Stomach (tissue), 19 donors: ENCODE measurements at places on chromosomes 7 and 10. TPM values are rescaled to one million over a fixed set of nuclear protein-coding genes. Genes with fewer than 3 reads are reported as not detected.

GRCh38 chr10:103442031-103442461 lies 10.1 kb downstream of the CALHM2 start:
- no peak overlapping the region for H3K27ac ChIP-seq
- H3K36me3 ChIP-seq, result peaks cover 100% of the 10 kb centered on the region
- H3K27me3 ChIP-seq, result no peaks in the 10 kb centered on the region
- DNase-seq, result no peak
- H3K4me1 ChIP-seq, result peaks cover 20% of the 10 kb centered on the region

DNA sequence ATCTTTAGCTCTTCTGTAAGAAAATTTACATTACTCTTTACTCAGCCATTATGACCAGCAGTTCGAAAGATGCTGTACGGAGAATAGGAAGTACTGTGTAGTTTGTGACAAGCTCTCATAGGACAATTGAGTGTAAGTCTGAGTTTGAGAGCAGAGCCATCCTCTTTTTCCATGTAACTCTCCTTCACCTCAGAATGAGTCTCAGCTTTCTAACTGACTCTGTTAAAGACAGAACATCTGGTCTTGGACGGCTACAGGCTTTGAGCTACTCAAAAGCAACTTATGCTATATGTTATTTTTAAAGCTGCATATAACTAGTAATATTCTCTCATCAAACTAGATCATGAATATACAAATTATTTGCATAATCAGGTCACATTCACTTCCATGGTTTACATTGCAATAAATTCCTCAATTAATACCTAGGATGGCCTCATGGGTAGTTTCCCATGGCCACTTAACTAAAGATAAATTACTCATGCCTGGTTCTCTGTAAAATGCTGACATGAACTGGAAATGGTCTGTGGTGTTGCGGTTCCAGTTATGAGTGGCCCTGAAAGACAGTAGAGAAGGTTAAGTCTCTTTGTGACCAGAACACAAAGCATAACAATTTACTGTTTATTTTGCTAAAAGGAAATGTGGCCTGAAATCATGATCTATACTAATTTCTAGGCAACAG lies 358.7 kb downstream of the PHF14 start:
- no peaks in the 10 kb centered on the region for H3K36me3 ChIP-seq
- no peak for DNase-seq
- no peak overlapping the region for H3K4me3 ChIP-seq
- no peaks in the 10 kb centered on the region for H3K4me1 ChIP-seq
- no peak overlapping the region for H3K27ac ChIP-seq

GRCh38 chr10:67506083-67506756 lies 189.8 kb downstream of the CTNNA3 start:
- DNase-seq, result no peak
- H3K4me1 ChIP-seq, result no peaks in the 10 kb centered on the region
- H3K27me3 ChIP-seq, result no peaks in the 10 kb centered on the region
- no peak overlapping the region for H3K27ac ChIP-seq

DNA sequence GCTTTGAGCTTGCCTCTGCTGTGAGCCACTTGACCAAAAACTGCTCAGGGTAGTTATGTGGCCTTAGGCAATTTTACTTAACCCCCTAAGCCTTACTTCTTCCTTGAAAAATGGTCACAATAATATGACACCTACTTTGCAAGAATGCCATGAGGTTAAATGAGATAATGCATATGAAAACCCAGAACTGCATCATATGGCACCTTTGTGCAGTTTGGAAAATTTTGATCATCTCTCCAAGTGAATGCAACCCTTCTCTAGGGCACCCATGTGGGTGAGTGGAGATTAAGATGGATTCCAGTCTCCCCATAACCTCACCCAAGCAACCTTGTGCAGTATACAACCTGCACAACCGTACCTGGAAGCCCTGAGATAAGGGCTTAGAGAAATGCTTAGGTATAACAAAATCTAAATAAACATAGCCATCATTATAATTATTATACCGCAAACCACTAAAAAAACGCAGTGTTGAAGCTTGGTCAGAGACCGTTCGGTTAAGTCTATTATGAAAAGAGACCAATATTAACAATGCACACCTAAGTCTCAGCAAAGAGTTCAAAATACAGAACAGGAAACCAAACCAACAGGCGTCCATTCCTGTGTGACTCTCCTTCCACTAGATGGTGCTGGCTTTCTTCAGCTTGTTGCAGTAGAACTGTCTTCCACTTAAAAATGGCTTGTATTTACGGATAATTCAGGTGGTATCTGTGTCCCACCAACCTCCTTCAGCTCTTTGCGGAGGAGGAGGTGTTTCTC lies 21.0 kb upstream of the ASB15 start:
- H3K4me1 ChIP-seq, result peaks cover 4% of the 10 kb centered on the region
- no peak for DNase-seq
- H3K27ac ChIP-seq, result no peak overlapping the region
- H3K36me3 ChIP-seq, result no peaks in the 10 kb centered on the region
- no peaks in the 10 kb centered on the region for H3K27me3 ChIP-seq

- no peaks in the 10 kb centered on the region for H3K27me3 ChIP-seq
- DNase-seq, result no peak
- no peak overlapping the region for H3K27ac ChIP-seq
- no peaks in the 10 kb centered on the region for H3K36me3 ChIP-seq
- no peaks in the 10 kb centered on the region for H3K4me1 ChIP-seq
- H3K4me3 ChIP-seq, result no peak overlapping the region
These were observed 34.9 kb upstream of the PRSS1 start for GRCh38 chr7:142714375-142714774.

- no peak overlapping the region for H3K27ac ChIP-seq
- no peak for DNase-seq
- H3K4me1 ChIP-seq, result no peaks in the 10 kb centered on the region
These were observed 98.4 kb upstream of the FRMD4A start for GRCh38 chr10:14429043-14429700.

DNA sequence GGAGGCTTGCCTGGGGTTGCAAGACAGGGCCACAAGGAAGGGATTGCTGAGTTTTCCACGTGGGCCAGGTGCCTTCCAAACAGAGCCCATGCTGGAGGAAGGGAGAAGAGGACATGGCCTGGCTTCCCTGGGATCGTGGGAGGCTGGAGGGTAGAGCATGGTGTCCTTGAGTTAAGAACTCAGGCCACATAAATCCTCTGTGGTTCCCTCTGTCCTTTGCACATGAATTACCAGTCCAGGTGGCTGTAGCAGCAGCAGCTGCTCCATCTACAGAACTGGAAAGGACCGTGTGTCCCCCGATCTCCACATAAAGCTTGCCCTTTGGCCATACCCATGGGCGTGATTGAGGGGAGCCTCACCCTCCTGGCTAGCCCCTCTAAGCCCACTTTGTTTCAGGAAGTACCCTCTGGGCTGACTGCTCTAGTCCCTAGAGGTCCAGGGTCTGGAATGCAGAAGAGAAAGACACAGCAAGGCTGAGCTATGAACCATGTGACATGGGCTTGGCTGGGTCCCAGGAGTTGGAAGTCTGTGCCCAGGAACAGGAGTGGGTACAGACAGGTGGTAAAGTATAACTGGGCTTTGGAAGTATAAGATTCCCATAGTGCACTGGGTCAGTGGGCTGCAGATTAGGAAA lies 84.9 kb downstream of the C10orf105 start:
- no peak overlapping the region for H3K4me3 ChIP-seq
- no peaks in the 10 kb centered on the region for H3K27me3 ChIP-seq
- peaks cover 15% of the 10 kb centered on the region for H3K4me1 ChIP-seq
- peak; percentile 68 for DNase-seq
- H3K27ac ChIP-seq, result no peak overlapping the region

- H3K27ac ChIP-seq, result peak overlapping the region; percentile 40
- no peak overlapping the region for H3K4me3 ChIP-seq
- DNase-seq, result no peak
- H3K27me3 ChIP-seq, result no peaks in the 10 kb centered on the region
- H3K4me1 ChIP-seq, result no peaks in the 10 kb centered on the region
- H3K36me3 ChIP-seq, result no peaks in the 10 kb centered on the region
These were observed 59.7 kb upstream of the HABP2 start for GRCh38 chr10:113493195-113493594.

- no peak overlapping the region for H3K27ac ChIP-seq
- H3K4me3 ChIP-seq, result no peak overlapping the region
- DNase-seq, result no peak
- H3K27me3 ChIP-seq, result no peaks in the 10 kb centered on the region
These were observed 4.9 kb downstream of the ZNF277 start for GRCh38 chr7:112211348-112211907.

PNLIP gene
- 1.1 TPM for polyA plus RNA-seq
